Activated effector memory CD4-positive, alpha-beta T cell treated with Interleukin-2 at 50 U/mL for 16 hours (primary cell): ENCODE measurements at places on chromosomes 2 and 18.

DNA sequence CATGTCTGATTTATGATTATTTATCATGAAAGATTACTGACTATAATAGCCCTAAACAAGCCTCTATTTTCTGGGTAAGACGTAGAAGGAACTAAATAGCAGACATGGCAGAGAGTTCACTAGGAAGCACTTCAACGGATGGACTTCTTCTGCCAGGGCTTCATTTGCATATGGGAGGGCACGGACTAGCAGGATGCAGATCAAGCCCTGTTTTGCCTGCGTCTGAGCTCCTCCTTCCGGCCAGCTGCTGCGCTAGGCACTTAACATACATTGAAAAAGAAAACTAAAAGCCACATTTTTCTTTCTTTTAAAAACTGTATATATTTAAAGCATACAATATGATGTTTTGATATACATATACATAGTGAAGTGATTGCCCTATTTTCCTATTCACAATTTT is 340.0 kb upstream of the MEX3C start:
- DNase-seq: no peak

DNA sequence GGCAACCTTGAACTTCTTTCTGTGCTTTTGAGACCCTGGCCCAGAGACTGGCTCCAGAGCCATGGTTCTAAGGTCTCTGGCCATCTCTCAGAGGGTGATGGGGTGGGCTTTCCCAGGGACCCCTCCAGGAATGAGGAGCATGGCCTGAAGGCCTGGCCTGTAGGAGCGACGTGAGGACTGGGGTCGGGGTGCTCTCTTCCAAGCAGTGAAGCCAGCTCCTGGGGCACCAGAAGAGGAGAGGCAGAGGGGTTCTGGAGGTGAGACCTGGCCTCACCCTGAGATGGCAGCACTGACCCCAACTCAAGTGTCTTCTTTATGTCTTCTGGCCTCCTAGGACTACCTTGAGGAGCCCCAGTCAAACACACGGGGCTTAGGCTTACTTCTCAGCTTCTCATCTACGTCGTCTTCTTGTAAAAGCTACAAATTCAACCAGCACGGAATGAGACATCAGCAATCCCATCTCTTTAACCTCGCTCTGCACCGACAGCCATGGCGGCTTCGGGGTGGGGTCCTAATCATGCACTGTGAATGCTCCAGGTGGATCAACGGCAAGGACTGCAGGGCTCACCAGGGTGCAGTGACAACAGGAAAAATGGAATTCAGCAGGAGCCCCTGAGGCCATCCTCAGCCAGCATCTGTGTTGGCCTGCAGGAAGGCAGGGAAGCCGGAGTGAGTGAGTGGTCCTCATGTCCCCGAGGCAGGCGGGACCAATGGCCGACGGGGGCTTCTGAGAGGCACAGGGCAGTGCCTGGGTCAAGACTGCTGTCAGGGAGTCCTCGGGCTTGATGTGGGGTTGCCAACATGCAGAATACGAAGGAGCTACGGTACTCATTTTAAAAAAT is 214.1 kb downstream of the HDAC4 start:
- no peak for DNase-seq

GRCh38 chr2:170313347-170313991 is 135.5 kb downstream of the MYO3B start:
- no peak for DNase-seq

DNA sequence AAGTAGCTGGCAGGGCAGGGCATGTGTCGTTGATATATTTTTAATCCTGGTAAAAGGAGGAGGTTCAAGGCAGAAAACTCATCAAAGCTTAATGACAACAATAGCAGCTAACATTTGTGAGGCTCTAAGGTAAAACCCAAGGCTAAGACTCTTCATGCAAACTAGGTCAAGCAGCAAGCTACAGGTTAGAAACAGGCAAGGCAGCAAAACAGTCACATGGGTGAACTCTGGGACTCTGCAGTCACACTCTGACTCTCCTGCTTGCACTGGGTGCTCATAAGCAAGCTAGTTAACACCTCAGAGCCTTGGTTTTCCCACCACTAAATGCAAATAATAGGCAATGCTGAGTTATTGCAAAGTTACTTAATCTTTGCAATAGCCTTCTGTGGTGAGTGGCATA is 7.9 kb downstream of the IL1RN start:
- DNase-seq: no peak

GRCh38 chr18:44342162-44342561 is 338.5 kb upstream of the SETBP1 start:
- DNase-seq: no peak

DNA sequence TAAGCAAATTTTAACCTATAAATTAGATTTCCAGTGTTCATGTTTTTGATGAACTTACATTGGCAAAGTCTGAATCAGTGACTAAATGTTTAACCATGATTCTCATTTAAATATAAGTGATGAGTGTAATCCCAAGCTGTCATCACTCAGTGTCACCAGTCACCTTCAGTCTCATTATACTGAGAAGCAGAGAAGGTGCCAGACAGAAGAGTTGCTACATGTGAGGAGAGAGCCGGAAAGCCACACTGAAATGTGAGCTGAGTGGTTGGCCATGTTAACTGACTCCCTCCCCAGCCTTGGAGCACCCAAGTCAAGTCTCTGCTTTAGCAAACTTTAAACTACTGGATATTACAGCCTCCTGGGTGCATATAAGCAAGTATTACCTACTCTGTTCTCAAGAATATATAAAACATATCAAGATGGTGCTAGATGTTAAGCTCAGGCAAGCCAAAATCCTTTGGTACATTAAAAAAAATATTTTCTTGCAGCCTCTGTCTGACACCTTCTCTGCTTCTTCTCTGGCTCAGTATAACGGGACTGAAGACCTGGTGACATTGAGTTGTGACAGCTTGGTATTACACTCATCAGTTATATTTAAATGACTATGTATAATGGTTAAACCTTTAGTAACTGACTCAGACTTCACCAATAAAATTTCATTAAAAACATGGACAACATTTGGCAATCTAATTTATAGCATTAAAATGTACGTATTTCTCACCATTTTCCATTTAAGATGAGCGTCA is 75.8 kb upstream of the MAP3K20 start:
- DNase-seq: no peak

DNA sequence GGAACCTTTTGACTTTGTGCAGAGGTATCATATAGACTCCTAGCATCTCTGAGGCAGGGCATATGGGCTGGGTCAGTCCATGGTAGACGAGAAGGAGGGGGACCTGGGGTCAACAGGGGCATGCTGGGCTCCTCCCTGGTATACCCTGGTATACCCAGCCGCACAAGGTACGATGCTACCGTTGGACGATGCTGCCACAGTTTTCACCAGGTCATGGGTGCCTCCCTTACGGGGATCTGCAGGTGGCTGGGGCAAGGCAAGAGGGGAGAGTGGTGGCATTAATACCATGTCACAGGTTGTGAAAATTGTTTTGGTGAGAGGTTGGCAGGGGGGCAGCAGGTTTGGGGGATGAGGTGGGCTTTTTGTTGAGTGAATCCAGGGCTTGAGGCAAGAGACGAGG is 149.8 kb downstream of the TSN start:
- DNase-seq: no peak

GRCh38 chr2:30764021-30764800 is 43.0 kb downstream of the CAPN13 start:
- no peak for DNase-seq

- DNase-seq: no peak
These were observed 202.9 kb upstream of the NT5C1B start for GRCh38 chr2:18792226-18792629.

DNA sequence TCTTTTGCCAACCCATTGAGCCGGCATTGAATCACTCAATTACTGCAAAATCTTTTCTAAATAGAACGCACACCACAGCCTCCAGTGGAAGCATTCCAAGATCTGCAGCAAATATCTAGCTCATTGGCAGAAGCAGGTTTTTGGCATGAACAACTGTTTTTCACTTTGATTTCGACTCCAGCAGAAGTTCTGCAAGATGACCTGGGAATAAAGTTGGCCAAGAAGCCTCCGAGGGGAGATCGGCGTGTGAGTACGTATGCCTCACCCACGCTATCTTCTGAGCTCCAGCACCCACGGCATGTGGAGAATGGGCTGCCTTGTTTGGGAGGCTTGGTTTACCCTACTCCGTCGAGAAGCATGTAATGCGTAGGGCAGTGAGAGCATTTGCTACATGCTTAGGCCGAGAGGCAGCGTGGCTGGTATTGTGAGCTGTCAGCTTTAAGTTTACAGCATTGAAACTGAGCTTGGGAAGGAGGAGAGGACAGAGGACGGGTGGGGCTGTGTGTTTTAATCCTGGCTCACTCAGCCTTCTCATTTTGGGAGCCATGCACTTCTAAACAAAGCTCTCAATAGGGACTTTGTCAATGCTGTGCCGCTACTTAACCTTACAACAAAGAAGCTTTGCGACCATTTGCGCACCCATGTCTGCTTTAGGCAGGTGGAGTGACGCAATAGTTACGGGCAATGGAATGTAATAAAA is 10.5 kb downstream of the PCARE start:
- DNase-seq: no peak

DNA sequence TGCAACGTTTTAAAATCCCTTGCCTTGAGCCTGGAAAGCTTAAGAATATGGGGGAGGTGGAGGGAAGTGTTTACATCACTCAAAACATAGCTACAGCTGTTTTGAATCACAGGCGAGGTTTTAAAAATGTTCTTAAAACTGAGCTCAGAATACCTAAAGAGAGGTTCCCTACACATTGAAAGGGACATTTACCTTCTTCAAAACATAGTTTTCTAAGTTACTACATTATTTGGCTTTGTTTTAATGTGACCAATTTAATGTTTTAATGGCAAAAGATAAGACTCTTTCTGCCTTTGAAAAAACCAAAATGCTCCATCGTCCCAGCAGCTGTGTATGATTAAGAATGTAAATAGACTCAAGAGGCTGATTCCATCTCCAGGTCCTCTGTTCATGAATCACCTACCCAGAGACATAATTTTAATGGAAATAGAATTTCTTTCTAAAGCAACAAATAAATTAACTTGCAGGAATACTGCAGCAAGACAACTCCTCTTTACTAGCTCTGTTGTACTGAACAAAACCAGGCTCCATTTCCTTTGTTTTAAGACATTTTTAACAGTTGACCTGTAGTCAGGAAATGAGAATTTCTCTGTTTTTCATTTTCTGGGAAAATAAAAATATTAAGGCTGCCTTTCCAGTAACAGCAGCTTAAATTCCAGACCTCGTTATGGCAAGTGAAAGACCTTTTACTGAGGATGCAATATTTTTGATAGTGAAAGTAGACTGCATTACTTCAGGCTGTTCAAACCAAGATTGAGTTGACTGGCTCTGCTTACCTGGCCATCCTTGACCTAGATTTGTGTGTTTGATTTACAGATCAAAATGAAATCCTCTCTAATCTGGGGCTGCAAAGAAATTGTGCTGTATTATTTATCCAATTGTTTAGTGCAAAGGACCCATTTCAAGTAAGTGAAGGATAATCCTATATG is 33.7 kb upstream of the WDR75 start:
- DNase-seq: no peak

- no peak for DNase-seq
These were observed 75.8 kb downstream of the ARHGEF4 start for GRCh38 chr2:130912471-130912870.

GRCh38 chr2:1986598-1986997 is 242.3 kb upstream of the PXDN start:
- no peak for DNase-seq

DNA sequence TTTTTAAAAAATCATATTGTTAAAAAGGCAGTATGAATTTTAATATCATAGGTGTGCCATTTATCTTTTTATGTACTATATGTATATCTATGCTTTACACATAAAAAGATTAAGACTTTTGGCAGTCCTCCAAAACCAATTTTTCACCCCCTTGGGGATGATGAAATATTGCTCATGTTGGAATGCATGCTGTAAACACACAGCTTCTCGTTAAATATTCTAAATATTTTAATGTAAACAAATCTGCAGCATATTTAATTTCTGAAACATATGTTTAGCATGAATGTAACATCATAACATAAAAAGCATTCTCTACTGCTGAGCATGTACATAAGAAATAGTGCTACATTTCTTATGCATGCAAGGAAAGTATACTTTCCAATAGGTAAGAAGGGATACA is 484.3 kb upstream of the LRATD1 start:
- no peak for DNase-seq

DNA sequence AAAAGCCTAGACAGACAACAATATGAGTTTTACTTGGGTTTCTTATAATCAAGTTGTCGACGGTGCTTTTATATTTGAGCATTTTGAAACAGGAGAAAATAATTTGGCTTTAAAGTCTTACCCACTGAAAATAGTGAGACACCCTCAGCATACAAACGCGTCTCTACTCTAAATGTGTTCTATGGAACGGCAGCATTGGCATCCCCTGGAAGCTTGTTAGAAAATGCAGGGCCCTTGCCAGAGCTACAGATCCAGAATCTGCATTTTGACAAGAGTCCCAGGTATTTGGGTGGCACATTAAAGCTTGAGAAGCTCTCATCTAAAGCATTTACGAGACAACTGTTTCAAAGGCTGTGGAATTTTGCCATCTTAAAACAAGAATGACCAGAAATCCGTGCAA is 163.5 kb downstream of the PID1 start:
- DNase-seq: no peak

GRCh38 chr2:133953524-133953923 is 300.3 kb upstream of the MGAT5 start:
- no peak for DNase-seq

DNA sequence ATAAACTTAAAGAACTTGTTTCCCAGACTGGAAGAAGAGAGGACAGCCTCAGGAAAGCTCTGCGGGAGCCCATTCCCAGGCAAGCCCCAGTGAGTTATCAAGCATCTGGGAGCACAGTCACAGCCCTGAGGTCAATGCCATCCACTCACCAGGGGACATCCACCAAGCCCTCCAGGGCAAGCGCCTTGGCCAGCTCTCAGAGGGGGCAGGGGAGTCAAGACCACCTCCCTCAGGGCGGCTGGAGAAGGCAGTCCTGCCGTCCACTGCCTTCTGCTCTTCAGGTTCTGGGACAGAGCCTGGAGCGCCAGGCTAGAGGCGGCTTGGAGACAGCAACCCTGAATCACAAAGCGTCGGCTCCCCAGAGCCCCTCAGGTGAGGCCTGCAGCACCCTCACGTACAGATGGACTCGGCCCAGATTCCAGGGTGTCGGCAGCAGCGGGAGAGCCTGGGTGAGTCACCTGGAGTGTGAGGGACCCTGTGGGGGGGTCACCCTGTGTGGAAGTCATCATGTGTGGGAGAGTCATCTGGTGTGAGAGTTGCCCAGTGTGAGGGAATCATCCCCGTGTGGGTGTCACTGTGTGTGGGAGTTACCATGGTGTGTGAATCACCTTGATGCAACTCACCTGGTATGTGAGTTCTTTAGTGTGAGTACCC is 100.9 kb upstream of the TEX51 start:
- DNase-seq: no peak

- no peak for DNase-seq
These were observed 299.4 kb downstream of the ZNF516 start for GRCh38 chr18:76195601-76196000.
